ENCODE measurements at places on chromosomes 2 and 18.
A peak's percentile ranks its signal among the peaks of the same experiment; 100 is the strongest.

DNA sequence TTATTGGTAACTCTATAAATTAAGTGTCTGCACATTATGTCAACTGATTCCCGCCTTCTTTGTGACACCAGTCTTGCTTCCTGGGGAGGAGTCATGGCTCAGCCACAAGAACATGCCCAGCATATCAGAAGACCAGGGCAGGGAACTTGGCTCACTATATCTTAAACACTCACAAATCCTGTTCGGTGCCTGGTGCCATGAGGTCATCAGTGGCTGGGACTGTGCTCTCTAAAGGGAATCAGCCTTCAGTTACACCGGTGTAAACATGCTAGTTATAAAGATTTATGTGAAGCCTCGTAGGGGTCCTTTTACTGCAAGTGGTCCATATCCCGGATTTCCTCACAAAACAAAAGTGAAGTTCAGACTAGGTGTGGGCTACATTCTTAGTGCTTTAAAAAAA lies 73.1 kb upstream of the ZNF521 start:
- DNase-seq: no peak

- no peak for DNase-seq
Observed at GRCh38 chr2:241759067-241759807, 17.4 kb upstream of the GAL3ST2 start.

DNA sequence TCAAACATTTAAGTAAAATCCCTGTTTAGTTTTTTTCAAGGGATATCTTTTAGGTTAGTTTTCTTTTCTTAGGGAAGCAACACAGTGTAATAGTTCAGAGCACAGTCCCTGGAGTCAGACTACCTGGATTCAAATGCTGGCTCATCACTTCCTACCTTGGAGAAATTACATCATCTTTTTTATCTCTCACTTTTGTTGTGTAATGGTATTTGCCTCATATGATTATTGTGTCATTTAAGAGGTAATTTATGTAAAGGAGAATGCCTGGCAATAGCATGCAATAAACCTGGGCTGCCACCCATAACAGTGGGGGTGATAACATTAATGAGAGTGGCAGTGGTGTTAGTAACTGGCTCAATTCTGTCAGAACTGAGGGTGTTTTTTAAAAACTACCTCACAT lies 26.3 kb downstream of the ERLEC1 start:
- DNase-seq: peak; percentile 22

GRCh38 chr2:42232024-42232423 lies 62.9 kb downstream of the EML4 start:
- no peak for DNase-seq

- DNase-seq: no peak
Observed at GRCh38 chr2:118232391-118232790, 144.1 kb downstream of the INSIG2 start.

DNA sequence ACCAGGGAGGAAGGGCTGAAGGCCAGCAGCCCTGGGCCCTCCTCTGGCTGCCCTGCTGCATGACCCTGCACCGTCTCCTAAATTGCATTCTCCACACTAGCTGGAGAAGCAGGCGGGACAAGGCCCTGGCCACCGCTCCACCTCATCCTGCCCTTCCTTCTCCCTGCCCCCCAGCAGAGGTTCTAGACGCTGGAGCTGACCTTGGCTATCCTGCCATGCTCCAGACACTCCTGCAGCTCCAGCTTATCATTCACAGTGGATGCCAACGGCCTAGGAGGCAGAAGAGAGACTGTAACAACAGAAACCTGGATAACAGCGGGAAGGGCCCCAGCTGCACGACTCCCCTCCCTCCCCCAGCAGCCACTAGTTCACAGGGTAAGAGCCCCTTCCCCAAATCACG lies 68.4 kb upstream of the POMC start:
- DNase-seq: no peak

GRCh38 chr18:22026889-22027288 lies 142.5 kb upstream of the GATA6 start:
- no peak for DNase-seq

- DNase-seq: peak; percentile 64
Observed at GRCh38 chr2:40760071-40760666, 308.3 kb upstream of the SLC8A1 start.

- DNase-seq: no peak
Observed at GRCh38 chr2:161103451-161103831, 56.8 kb upstream of the TANK start.

DNA sequence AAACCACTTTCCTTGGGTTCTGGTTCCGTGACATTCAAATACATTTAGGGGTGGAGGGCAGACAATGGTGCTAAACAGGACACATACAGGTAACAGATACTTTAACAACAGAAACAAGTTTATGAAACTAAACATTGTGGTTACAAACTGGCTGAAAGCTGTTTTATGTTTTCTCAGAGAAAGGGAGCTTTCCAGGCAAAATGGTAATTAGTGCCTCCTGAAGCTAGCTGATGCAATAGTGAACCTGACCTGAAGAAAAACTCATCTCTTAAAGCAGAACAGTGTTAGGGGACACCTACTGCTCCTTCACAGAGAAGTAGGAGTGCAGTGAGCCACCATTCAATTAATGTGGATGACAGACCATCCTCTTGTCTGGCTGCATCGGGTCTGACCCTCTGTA lies 138.9 kb downstream of the CCDC148 start:
- DNase-seq: no peak

- no peak for DNase-seq
Observed at GRCh38 chr2:239732666-239733010, 292.5 kb downstream of the NDUFA10 start.

- peak; percentile 96 for DNase-seq
Observed at GRCh38 chr2:84919885-84920580, 14.6 kb downstream of the TMSB10 start.

DNA sequence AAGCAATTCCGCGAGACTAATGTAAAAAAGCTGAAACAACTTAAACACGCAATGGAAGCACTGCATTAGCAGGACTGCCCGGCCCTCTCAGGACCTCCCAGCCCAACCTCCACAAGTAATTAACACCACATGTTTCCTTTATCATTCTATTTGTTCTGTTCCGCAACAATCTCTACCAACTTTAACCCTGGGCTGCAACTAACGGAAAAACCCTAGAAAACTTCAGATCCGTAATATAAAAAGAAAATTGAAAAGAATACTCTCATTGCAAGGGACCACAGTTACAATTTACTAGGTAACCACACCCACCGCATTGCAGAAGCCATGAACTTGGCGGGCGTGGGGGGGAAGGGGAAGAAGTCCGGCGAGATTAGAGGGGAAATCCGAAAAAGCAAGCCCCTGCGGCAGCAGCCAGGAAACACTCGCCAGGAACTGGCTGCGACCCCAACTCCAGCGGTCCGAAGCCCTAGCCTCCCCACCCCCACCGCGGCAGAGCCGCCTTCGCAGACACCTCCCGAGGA lies 1.2 kb downstream of the EPB41L3 start:
- DNase-seq: no peak

- peak; percentile 89 for DNase-seq
Observed at GRCh38 chr2:177078416-177078815, 134.2 kb upstream of the HNRNPA3 start.
